Fibroblast of skin of right biceps (primary cell): ENCODE measurements at places on chromosomes 1 and 21.

DNA sequence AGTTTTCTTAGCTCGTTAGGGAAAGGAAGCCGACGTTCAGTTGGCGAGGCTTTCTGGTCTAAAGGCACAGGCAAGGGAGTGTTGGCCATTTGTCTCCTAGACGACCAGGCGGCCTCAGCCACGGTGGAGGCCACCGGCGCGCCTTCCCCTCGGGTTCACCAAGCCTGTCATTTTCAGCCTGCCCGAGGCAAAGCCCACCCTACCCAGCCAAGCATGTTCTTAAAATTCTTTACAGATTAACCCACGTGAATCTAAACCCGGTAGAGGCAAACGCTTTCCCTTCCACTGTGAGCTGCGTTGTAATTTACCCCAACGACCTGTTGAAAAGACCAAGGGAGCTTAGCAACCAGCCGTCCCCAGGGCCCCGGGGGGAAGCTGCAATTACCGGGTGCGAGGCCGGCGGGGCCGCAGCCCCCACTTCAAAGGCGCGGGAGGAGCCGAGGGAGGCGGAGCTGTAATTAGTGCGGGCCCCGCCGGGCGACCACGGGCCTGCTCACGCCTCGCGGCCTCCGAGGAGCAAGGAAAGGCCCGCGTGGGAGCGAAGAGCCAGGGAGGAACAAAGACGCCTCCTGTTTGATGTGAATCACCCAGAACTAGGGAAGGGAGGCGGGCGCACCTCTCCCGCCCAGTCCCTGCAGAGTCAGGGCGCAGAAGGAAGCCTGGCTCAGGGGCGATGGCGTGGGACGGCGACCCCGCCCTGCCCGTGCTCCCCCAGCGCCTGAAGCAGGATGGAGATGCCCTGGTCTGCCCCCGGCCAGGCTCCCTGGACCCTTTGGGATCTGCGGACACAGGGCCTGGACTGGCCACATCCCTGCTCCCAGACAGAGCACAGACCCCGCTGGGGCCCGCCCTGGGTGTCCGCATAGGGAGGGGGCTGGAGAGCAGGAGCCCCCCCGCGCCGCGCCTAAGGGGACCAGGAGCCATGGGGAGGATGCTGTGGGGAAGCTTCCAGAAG, 12.1 kb upstream of the TSPEAR start:
- no peak for DNase-seq

DNA sequence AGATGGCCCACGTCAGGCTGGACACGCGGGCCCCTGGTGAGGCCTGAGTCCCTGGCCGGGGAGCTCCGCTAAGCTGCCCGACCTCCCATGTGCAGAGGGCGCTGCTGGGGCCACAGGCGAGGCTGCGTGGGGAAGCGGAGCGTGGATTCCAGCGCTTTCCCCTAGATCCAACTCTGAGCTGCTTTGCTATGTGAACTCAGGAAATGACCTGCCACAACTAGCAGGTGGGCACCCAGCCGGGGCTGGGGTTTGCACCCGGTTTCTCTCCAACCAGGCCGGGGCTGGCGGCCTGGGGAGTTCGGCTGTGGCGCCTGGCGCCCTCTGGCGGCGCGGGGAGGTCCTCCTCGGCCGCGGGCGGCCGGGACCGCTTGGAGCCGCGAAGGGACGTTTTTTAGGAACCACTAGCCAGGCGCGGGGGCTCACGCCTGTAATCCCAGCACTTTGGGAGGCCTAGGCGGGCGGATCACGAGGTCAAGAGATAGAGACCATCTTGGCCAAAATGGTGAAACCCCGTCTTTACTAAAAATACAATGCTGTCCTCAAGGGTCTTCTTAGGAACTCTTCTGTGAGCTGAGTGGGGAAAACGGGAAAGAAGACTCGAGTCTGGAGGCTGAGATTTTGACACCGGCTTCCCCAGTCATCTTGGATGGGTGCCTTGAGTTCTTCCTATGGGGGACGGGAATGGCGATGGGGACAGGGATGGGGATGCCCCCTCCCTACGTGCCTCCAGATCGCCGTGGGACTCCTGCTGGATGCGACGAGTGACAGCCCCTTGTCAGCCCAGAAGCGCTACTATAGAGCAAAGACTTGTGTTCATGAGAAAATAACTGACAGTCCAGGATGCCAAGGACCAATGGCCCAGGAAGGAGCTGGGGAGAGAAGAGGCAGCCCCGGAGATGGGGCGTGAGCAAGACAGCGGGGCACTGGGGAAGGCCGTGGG, 12.6 kb downstream of the PYCR2 start:
- DNase-seq: peak; percentile 44

GRCh38 chr1:3702528-3702927, 49.7 kb upstream of the CCDC27 start:
- no peak for DNase-seq

- DNase-seq: no peak
Observed at GRCh38 chr1:6298530-6298929, 37.6 kb upstream of the GPR153 start.

GRCh38 chr1:18266391-18266790, 158.8 kb downstream of the IGSF21 start:
- DNase-seq: no peak

GRCh38 chr1:86365896-86366295, 30.2 kb downstream of the ODF2L start:
- DNase-seq: no peak
